ENCODE measurements at places on chromosomes 11 and 22. TPM values are rescaled to one million over a fixed set of nuclear protein-coding genes. Genes with fewer than 3 reads are reported as not detected.

OOSP4B gene
- total RNA-seq = not detected

SLCO2B1 gene
- total RNA-seq = not detected

SCN3B gene
- total RNA-seq = not detected

SWAP70 gene
- 4.6 TPM for total RNA-seq

OPCML gene
- total RNA-seq = not detected

TECTA gene
- total RNA-seq = 0.25 TPM

OSM gene
- 26.1 TPM for total RNA-seq

KRTAP5-11 gene
- total RNA-seq = not detected

ADORA2A gene
- 17.2 TPM for total RNA-seq

RIMBP3B gene
- 0.17 TPM for total RNA-seq

PIH1D2 gene
- total RNA-seq = 0.35 TPM

GGTLC2 gene
- not detected for total RNA-seq

OR51B2 gene
- total RNA-seq = not detected

GAB4 gene
- not detected for total RNA-seq
